NCI-H2081 treated with DMSO at 0.1 percent for 48 hours (cell line): ENCODE measurements at places on chromosomes 7 and 10.

GRCh38 chr10:118106426-118106825, 59.7 kb upstream of the RAB11FIP2 start:
- no peak for DNase-seq

DNA sequence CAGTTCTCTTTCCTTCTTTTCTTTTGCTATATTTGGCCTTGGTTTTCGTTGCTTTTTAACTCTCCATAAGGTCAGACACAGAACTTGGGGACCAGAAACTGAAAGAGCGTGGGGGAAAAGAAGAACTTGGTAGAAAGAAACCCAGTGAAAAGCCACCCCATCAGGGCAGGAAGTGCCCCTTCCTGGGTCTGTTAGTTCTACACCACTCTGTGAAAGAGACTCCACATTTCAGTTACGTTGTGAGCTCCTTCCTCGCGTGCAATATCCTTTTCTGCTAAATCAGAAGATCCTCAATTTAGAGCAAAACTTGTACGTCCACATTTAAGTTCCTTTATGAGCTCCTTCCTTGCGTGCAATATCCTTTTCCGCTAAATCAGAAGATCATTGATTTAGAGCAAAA, 220.6 kb upstream of the FOXK1 start:
- DNase-seq, result no peak

DNA sequence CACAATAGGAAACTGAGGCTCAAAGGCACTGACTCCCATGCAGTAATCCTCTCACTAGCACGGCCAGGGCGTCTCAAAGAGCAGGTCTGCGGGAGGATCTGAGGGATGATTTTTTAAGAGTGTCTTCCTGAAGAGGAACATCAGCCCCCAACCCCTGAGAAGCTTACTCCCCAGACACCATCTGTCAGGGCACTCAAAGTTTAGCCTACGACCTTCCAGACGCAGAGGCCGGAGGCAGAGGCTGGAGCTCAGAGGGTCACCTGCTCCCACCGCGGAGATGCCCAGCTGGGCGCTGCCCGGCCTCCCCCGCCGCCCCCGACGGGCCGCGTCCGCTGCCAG, 1.7 kb downstream of the ZNF777 start:
- DNase-seq, result no peak

- no peak for DNase-seq
These were observed 311.1 kb downstream of the HPSE2 start for GRCh38 chr10:98924526-98924925.

DNA sequence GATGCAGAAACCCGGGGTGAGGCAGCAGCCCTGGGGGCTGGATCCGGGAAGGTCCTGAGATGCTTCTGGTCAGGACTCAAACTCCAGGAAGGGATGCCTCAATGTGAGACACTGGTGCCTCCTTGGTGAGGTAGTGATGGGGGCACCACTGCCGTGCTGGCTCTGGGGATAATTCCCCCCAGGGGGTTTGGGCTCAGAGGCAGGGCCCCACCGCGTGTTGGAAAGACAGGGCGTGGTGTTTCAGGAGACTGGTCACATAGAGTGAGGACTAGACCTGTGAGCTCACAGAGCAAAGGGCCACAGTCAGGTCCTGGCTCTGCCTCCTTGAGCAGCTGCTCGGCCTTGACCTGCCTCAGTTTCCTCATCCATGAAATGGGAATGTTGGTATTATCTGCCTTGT, 361.9 kb downstream of the GLRX3 start:
- no peak for DNase-seq

GRCh38 chr7:44329888-44330287, 4.5 kb upstream of the CAMK2B start:
- no peak for DNase-seq
